ENCODE measurements at places on chromosomes 1 and 21. TPM values are rescaled to one million over a fixed set of nuclear protein-coding genes. Genes with fewer than 3 reads are reported as not detected.

DNA sequence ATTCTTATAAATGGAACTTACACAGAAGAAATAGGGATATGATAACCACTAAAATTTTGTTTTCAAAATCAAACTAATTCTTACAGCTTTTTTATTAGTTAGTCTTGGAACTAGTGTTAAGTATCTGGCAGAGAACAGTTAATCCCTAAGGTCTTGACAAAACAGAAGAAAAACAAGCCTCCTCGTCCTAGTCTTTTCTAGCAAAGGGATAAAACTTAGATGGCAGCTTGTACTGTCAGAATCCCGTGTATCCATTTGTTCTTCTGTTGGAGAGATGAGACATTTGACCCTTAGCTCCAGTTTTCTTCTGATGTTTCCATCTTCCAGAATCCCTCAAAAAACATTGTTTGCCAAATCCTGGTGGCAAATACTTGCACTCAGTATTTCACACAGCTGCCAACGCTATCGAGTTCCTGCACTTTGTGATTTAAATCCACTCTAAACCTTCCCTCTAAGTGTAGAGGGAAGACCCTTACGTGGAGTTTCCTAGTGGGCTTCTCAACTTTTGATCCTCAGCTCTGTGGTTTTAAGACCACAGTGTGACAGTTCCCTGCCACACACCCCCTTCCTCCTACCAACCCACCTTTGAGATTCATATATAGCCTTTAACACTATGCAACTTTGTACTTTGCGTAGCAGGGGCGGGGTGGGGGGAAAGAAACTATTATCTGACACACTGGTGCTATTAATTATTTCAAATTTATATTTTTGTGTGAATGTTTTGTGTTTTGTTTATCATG, 42.3 kb upstream of the LAMC2 start:
- H3K27ac ChIP-seq: no peak overlapping the region
- no peak for DNase-seq
- no peak overlapping the region for H3K4me3 ChIP-seq
- H3K4me1 ChIP-seq: peaks cover 28% of the 10 kb centered on the region
- H3K36me3 ChIP-seq: peaks cover 67% of the 10 kb centered on the region

DNA sequence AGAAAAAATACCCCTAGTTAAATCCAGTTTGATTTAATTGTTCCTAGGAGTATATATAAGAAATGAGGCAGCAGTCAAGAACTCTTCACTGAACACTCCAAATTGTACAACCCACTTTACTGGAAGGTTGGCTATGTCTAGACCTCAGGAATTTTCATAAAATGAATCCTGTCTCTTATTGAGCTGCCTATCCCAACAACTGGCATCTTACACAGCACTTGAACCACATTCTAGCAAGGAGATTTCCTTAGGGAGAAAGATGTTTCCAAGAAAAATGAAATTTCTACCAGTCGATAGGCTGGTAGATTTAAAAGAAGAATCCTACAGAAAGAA, 16.3 kb downstream of the RNF19B start:
- H3K36me3 ChIP-seq: peaks cover 48% of the 10 kb centered on the region
- H3K4me3 ChIP-seq: no peak overlapping the region
- no peak for DNase-seq

Gene ATAD3C
- 0.27 TPM for total RNA-seq

- no peaks in the 10 kb centered on the region for H3K27me3 ChIP-seq
- H3K27ac ChIP-seq: no peak overlapping the region
- no peaks in the 10 kb centered on the region for H3K4me1 ChIP-seq
- no peak overlapping the region for H3K4me3 ChIP-seq
Measured at GRCh38 chr1:245754463-245754961, 599.7 kb downstream of the KIF26B start.

DNA sequence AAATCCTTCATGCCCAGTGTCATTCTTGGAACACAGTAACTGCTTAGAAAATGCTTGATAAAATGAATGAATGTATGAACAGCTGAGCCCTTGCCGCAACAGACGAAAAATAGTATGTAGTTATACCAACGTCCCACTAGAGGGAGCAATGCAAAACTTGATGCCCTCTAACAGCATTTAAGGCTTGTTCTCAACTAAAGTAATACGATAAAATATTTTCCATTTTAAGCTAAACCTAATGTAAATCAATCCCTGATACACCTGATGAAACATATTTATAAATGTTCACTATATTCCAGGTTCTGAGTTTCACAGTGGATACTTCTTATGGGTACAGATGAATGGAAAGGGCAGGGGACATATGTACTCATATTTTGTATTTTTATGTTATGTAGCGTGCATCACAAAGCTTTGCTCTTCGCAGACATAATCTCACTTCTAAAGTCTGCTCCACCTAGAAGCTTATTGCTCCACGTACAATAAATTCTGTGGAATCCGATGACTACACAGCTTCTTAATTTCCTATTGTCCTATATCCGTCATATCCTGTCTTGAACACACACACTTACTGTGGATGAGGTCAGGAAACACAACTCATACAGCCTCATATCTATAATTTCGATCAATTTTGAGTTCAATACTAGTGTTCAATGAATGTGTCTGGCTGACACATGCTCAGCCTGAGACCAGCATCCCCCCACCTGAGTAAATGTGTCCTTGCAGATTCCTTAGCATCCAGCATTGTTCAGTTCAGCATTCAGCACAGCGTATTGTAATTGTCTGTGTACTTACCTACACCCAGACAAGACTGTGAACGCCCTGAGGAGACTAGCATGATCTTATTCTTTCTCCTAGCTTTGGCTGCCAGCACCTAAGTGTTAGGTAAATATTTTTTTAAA, 4.4 kb upstream of the UTP25 start:
- peak overlapping the region; percentile 32 for H3K27ac ChIP-seq
- H3K4me3 ChIP-seq: no peak overlapping the region
- peak; percentile 89 for DNase-seq
- no peaks in the 10 kb centered on the region for H3K36me3 ChIP-seq

DNA sequence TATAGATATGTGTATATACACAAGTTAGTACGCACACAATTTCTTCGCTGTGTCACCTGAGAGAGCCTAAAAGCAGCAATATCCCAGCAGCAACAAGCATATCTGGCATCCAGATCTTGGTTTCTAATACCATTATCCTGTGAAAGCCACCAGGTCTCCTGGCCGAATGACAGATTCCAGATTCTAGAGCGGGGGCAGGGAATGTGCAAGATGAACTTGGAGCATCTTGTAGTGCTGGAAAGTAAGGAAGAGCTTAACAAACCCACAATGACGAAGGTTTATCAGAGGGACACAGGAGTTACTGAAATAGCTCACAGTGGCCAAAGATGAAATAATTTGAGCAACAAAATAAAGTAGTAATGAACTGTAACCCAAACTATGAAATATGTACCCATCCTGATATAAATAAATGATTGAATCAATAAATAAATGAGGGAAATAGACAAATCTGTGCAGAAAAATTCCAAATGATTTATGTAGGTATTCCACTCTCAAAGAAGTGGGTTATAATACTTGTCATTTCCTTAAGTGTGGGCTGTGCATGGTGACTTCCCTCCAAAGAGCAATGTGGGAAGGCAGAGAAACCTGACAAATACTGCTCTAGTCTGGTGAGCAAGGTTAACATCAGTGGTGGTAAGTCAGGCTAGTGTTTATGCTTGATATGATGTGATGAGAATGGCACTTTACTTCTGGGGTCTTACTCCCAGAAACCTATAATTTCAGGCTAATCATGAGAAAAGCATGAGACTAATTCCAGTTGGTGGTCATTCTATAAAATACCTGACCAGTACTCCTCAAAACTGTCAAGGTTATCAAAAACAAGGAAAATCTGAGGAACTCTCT, 67.9 kb downstream of the LRRC8D start:
- H3K4me1 ChIP-seq: peaks cover 63% of the 10 kb centered on the region
- H3K27ac ChIP-seq: no peak overlapping the region
- peaks cover 18% of the 10 kb centered on the region for H3K36me3 ChIP-seq
- no peak overlapping the region for H3K4me3 ChIP-seq
- no peaks in the 10 kb centered on the region for H3K27me3 ChIP-seq

GRCh38 chr1:111593403-111594305, 25.9 kb upstream of the RAP1A start:
- H3K36me3 ChIP-seq: no peaks in the 10 kb centered on the region
- DNase-seq: no peak

- no peak for DNase-seq
- H3K4me1 ChIP-seq: no peaks in the 10 kb centered on the region
- H3K4me3 ChIP-seq: no peak overlapping the region
- peaks cover 37% of the 10 kb centered on the region for H3K27me3 ChIP-seq
Measured at GRCh38 chr1:110083866-110084226, 13.4 kb upstream of the ALX3 start.

DNA sequence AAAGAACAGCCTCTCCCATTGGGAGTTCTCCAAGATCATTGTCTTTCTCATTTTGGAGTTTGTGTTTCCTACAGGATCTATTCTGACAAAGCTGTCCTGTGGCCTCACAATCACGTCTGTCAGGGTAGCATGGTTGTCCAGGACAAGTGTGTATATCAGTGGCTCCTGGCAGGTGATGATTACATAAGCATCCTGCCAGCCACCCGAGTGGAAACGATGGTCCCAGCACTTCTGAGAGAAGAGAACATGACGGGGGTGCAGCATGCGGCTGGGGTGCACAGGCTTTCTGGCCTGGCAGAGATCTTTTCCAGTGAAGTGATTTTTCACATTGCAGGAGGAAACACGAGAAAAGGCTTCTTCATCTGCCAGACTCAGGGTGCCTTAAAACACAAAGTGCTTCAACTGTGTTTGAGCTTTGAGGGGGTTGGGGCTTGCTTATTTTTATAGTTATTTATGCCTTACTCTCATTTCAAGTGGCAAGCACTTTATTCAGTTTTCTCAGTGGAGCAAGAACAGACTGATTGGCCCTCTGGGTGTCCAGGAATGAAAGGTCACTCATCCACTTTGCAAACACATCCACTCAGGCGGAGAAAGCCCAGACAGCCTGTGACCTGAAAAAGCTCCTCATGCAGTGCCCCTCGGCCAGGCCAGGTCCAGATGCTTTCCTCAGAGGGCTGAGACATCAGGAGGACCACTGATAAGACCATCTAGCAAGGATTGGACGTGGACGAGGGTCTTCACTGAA, 186.0 kb downstream of the DUSP10 start:
- H3K27me3 ChIP-seq: no peaks in the 10 kb centered on the region
- peaks cover 4% of the 10 kb centered on the region for H3K4me1 ChIP-seq
- DNase-seq: no peak
- H3K4me3 ChIP-seq: no peak overlapping the region
- no peaks in the 10 kb centered on the region for H3K36me3 ChIP-seq

GRCh38 chr1:155472491-155473083, 90.0 kb downstream of the ASH1L start:
- peaks cover 44% of the 10 kb centered on the region for H3K36me3 ChIP-seq
- no peak for DNase-seq
- H3K27ac ChIP-seq: no peak overlapping the region
- H3K4me3 ChIP-seq: no peak overlapping the region
- H3K4me1 ChIP-seq: peaks cover 5% of the 10 kb centered on the region

- no peak for DNase-seq
- H3K36me3 ChIP-seq: no peaks in the 10 kb centered on the region
- no peaks in the 10 kb centered on the region for H3K27me3 ChIP-seq
- no peak overlapping the region for H3K4me3 ChIP-seq
Measured at GRCh38 chr1:226679262-226679661, 59.8 kb downstream of the ITPKB start.

Gene DNAJC28
- 0.39 TPM for total RNA-seq

Gene ERICH3
- not detected for total RNA-seq
